Fibroblast of skin of back (primary cell): ENCODE measurements at places on chromosomes 2 and 18.

DNA sequence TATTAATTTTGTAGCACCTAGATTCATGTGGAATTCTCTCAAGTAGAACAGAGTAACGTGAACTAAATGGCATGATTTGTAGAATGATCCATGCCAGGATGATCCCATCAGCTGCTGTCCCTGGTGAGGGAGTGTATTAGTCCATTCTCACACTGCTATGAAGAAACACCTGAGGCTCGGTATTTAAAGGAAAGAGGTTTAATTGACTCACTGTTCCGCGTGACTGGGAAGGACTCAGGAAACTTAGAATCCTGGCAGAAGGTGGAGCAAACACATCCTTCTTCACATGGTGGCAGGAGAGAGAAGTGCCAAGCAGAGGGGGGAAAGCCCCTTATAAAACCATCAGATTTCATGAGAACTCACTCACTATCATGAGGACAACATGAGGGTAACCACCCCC is 312.6 kb downstream of the PTPRM start:
- no peak for DNase-seq

GRCh38 chr2:178426388-178426787 is 24.6 kb downstream of the PRKRA start:
- no peak for DNase-seq

GRCh38 chr18:70154591-70155194 is 50.8 kb downstream of the RTTN start:
- DNase-seq = peak; percentile 96

DNA sequence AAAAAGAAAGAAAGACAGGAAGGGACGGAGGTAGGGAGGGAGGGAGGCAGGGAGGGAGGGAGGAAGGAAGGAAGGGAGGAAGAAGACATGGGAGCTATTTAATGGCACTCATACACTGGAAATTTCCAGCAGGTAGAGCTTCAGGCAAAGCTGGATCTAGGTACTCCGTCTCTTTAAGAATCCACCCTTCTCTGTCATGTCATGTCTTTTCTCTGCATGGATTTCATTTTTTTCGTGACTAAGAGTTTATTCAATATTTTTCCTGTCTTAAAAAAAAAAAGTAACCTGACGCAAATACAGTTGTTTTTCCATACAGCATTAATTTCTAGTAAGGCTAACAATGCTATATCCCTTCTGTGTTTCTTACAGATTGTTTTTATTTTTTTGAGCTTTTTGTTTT is 56.3 kb upstream of the MCFD2 start:
- peak; percentile 51 for DNase-seq

GRCh38 chr2:25265802-25266201 is 75.9 kb downstream of the DNMT3A start:
- DNase-seq = no peak

DNA sequence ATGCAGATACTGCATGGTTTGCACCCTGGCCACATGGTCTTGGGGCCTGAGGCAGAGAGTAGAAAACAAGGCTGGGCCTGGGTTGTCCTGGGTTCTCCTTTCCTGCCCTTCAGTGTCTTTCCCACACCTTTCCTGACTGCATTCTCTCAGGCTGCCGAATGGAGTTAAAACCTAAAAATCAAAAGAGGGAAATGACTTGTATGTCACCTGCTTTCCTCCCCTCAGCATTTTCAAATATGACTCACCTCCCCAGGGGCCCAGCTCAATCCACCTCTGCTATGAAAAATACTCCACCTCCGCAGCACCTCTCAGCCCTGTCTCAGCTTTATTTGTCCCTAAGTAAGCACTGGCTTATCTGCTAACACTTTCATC is 457.8 kb upstream of the MEX3C start:
- DNase-seq = no peak

DNA sequence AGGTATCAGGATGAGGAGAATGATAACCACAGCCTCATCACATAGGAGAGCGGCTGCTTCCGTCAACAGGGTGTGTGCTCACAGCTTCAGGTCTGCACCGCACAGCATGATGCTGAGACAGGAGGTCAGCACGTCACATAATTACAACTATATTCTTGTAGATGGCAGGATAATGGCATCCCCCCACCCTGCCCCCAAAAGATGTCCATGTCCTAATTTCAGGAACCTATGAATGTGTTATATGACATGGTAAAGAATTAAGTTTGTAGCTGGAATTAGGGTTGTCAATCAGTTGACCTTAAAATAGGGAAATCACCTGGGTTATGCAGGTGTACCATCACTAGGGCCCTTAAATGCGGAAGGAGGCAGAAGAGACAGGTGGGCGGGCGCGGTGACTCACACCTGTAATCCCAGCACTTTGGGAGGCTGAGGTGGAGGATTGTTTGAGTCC is 73.9 kb downstream of the ARL4C start:
- DNase-seq = no peak

- no peak for DNase-seq
Measured at GRCh38 chr18:3401669-3402620, 48.0 kb upstream of the TGIF1 start.

GRCh38 chr2:106642679-106643078 is 155.5 kb downstream of the CD8B2 start:
- DNase-seq = no peak

DNA sequence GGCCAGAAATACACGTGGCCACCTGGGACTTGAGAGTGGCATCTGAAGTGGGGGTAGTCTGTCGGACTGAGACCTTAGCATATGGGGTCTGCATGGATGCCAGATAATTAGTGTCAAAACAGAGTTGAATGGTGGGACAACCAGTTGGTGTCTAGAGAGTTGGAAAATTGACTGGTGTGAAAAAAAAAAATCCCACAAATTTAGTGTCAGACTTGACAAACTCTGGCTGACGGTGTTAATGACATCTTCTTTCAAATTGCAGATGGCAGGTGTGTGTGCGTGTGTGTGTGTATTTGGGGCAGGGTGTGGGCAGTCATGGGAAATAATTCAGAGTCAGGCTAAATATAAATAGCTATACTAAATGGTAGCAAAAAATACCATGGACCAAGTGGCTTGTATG is 365.4 kb upstream of the RGPD4 start:
- no peak for DNase-seq

- DNase-seq = peak; percentile 49
Measured at GRCh38 chr2:58606799-58607198, 365.7 kb upstream of the FANCL start.

DNA sequence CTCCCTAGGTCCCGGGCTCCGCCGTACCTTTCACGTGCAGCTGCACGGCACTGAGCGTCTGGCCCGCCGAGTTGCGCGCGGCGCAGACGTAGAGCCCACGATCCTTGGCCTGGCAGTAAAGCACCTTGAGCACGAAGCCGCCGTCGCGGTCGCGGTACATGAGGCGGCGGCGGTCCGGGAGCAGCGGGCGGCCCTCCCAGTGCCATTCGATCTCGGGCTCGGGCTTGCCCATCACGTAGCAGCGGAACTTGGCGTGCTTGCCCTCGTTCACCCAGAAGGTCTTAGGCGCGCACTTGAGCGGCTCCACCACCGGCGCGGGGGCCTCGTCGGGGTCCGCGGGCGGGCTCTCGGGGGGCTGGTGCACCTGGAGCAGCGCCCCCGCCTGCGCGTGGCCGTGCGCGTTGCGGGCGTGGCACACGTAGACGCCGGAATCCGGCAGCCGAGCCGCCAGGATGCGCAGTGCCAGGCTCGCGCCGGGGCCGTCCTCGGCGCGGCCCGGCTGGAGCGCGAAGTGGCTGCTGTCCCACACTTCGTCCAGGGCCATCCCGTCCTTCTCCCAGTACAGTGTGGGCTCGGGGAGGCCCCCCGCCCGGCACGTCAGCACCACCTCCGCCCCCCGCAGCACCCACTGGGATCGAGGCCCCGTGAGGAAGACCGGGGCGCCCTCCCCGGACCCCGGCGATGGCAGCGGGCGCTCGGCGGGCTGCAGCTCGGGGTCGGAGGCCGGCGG is 980 bp downstream of the OBSL1 start:
- DNase-seq = peak; percentile 48

- DNase-seq = peak; percentile 33
Measured at GRCh38 chr2:205744074-205744591, 61.8 kb downstream of the NRP2 start.

DNA sequence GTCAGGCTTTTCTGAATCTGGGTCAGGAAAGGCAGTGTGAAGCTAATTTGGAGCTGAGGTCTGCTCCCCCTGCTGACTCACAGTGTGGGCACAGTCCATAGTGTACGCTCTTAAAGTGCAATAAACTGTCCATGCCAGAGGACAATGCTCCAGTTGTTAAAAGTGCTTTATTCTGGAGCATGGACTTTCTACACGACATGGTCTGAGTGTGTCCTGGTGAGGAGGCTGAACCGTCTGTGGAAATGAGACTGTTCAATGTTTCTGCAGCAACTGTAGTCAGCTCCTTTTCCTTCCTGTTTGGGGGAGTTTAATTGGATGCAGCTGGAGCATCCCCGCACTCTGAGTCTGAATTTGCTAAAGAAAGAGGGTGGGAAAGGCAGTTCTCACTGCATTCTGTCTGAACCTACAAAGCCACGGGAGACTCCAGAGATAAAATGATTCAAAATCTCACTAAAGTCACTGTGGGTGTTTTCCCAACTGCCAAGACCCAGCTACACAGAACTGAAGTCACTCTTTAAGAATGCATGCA is 110.2 kb upstream of the TRIB2 start:
- peak; percentile 73 for DNase-seq

GRCh38 chr2:164302786-164303185 is 318.5 kb downstream of the GRB14 start:
- DNase-seq = no peak

GRCh38 chr2:113872201-113872600 is 17.7 kb upstream of the ACTR3 start:
- DNase-seq = peak; percentile 76

GRCh38 chr2:152462120-152462519 is 127.1 kb downstream of the FMNL2 start:
- DNase-seq = no peak

- DNase-seq = no peak
Measured at GRCh38 chr2:205617905-205618304, 64.4 kb upstream of the NRP2 start.

GRCh38 chr2:33366473-33366872 is 110.0 kb upstream of the RASGRP3 start:
- DNase-seq = no peak

- no peak for DNase-seq
Measured at GRCh38 chr2:122670897-122671296, 915.4 kb downstream of the TSN start.

GRCh38 chr2:77808599-77808998 is 286.4 kb upstream of the LRRTM4 start:
- DNase-seq = no peak

DNA sequence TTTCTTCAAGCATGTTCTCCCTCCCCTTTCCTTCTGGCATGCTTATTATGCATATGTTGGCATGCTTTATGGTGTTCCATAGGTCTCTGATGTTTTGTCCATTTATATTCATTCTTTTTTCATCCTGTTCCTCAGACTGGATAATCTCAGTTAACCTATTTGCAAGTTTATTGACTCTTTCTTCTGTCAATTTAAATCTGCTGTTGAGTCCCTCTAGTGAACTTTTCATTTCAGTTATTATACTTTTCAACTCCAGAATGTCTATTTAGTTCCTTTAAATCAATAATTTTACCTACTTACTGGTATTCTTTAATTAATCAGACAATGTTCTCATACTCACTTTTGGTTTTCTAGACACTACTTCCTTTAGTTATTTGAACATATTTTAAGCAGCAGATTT is 101.2 kb downstream of the GALNT14 start:
- no peak for DNase-seq

DNA sequence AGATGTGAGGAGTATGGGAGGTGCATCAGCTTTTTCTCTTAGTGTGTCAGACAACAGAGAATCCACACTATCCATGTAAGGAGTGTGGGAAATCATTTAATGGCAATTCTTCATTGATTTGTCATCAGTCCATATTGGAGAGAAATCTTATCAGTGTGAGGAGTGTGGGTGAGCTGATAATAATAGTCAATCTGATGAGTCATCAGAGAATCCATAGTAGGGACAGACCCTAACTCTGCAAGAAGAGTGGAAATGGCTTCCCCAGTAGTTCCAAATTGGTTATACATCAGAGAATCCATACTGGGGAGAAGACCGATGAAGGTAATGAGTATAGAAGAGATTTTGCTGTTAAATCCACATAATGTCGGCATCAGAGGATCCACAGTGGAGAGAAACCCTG is 150.5 kb upstream of the THUMPD2 start:
- DNase-seq = no peak

- DNase-seq = no peak
Measured at GRCh38 chr2:169510496-169510895, 994 bp downstream of the KLHL41 start.

DNA sequence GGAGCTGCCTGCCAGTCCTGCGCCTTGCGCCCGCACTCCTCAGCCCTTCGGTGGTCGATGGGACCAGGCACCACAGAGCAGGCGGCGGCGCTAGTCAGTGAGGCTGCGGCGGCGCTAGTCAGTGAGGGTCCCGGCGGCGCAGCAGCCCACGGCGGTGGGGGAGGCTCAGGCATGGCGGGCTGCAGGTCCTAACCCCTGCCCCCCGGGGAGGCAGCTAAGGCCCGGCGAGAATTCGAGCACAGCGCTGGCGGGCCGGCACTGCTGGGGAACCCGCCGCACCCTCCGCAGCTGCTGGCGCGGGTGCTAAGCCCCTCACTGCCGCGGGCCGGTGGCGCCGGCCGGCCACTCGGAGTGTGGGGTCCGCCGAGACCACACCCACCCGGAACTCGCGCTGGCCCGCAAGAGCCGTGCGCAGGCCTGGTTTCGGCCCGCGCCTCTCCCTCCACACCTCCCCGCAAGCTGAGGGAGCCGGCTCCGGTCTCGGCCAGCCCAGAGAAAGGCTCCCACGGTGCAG is 867.4 kb downstream of the DSC3 start:
- no peak for DNase-seq

- no peak for DNase-seq
Measured at GRCh38 chr18:28781616-28782362, 604.9 kb upstream of the CDH2 start.

DNA sequence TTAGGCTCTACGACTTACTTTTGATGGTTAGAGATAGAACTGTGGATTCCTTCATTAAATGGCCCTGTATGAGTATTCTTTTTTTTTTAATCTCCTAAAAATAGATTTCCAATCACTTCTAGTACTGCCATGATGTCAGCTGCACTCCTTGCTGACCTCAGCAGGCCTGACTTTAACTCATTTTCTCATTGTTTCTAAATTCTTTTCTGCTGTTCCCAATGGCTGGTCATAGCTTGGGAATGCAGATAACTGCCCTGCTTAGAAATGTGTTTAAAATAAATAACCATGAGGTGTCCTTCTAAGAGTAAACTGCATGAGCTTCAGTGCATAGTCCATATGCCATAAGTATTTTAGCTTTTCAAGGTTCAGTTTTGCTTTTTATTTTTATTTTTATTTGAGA is 15.7 kb downstream of the CCDC85A start:
- peak; percentile 67 for DNase-seq

- DNase-seq = no peak
Measured at GRCh38 chr18:28078298-28078697, 98.6 kb downstream of the CDH2 start.
